ENCODE measurements at places on chromosomes 4 and X. TPM values are rescaled to one million over a fixed set of nuclear protein-coding genes. Genes with fewer than 3 reads are reported as not detected.

The SORBS2 gene
- 1,366 TPM for total RNA-seq

The SLC34A2 gene
- total RNA-seq, result not detected

The F8A3 gene
- 12.4 TPM for total RNA-seq

The ERCC6L gene
- total RNA-seq, result 0.37 TPM

The TBL1X gene
- 31.3 TPM for total RNA-seq

The H2BW2 gene
- total RNA-seq, result not detected

The SETD7 gene
- 87.5 TPM for total RNA-seq

The CLIC2 gene
- 12.7 TPM for total RNA-seq

The KLB gene
- not detected for total RNA-seq

The MAP7D2 gene
- total RNA-seq, result 0.27 TPM

The CCDC110 gene
- 0.67 TPM for total RNA-seq

The CSAG2 gene
- not detected for total RNA-seq

The ALB gene
- 0.47 TPM for total RNA-seq

The PPARGC1A gene
- total RNA-seq, result 27.7 TPM

The BTC gene
- total RNA-seq, result 77.3 TPM

The SLC25A6 gene
- total RNA-seq, result 253 TPM

The FGFR3 gene
- 1.5 TPM for total RNA-seq

The KCTD8 gene
- total RNA-seq, result 4.4 TPM

The S100G gene
- total RNA-seq, result not detected

The P2RY10 gene
- not detected for total RNA-seq

The TSC22D3 gene
- 561 TPM for total RNA-seq

The USP46 gene
- 9.5 TPM for total RNA-seq

The DKK2 gene
- total RNA-seq, result 0.27 TPM

The ANXA3 gene
- total RNA-seq, result 54.8 TPM

The PCDH7 gene
- 358 TPM for total RNA-seq

The NAP1L3 gene
- total RNA-seq, result 2.7 TPM

The SPANXN3 gene
- not detected for total RNA-seq

The CDKL2 gene
- total RNA-seq, result 6.5 TPM

The HSFX1 gene
- 2.3 TPM for total RNA-seq

The ACE2 gene
- 4.5 TPM for total RNA-seq
